Activated CD4-positive, alpha-beta T cell treated with anti-CD3 and anti-CD28 coated beads for 36 hours (primary cell): ENCODE measurements at places on chromosomes 1 and 21. TPM values are rescaled to one million over a fixed set of nuclear protein-coding genes. Genes with fewer than 3 reads are reported as not detected.

DNA sequence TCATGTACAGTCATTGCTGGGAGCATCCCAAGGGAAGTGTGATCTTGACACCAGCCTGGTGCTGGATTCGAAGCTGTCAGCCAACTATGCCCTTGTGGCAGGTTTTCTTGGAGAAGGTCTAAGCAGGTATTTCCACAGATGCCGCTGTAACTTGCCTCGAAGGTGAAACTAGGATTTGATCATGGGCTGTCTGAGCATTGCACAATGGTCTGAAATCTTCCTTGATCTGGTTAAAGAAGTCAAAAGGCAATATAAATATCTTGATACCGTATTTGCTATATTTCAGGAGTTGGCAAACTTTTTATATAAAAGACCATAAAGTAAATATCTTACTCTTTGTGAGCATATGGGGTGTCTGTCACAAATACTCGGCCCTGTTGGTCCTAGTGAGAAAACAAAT, 206.8 kb downstream of the LYPLAL1 start:
- no peak overlapping the region for H3K4me3 ChIP-seq
- DNase-seq: no peak
- H3K4me1 ChIP-seq: no peaks in the 10 kb centered on the region
- peaks cover 5% of the 10 kb centered on the region for H3K27me3 ChIP-seq
- no peaks in the 10 kb centered on the region for H3K36me3 ChIP-seq

GRCh38 chr1:35568975-35569395, 4.1 kb upstream of the TFAP2E start:
- H3K27ac ChIP-seq: no peak overlapping the region
- no peak overlapping the region for H3K4me3 ChIP-seq
- DNase-seq: peak; percentile 81
- H3K27me3 ChIP-seq: peaks cover 7% of the 10 kb centered on the region
- peaks cover 4% of the 10 kb centered on the region for H3K36me3 ChIP-seq

Gene RNASEL
- total RNA-seq: 4.0 TPM

Gene OR2T33
- not detected for total RNA-seq

GRCh38 chr1:197685785-197686184, 89.5 kb downstream of the DENND1B start:
- H3K36me3 ChIP-seq: peaks cover 29% of the 10 kb centered on the region
- peaks cover 23% of the 10 kb centered on the region for H3K4me1 ChIP-seq
- no peak for DNase-seq
- no peak overlapping the region for H3K4me3 ChIP-seq
- H3K27ac ChIP-seq: no peak overlapping the region
- no peaks in the 10 kb centered on the region for H3K27me3 ChIP-seq

Gene S100A14
- total RNA-seq: 0.14 TPM

Gene LRRC38
- not detected for total RNA-seq

- no peak overlapping the region for H3K27ac ChIP-seq
- H3K4me3 ChIP-seq: no peak overlapping the region
- no peaks in the 10 kb centered on the region for H3K36me3 ChIP-seq
These were observed 28.9 kb downstream of the ERI3 start for GRCh38 chr1:44326024-44326701.

Gene RIPPLY3
- total RNA-seq: 0.16 TPM

Gene CRNN
- not detected for total RNA-seq

DNA sequence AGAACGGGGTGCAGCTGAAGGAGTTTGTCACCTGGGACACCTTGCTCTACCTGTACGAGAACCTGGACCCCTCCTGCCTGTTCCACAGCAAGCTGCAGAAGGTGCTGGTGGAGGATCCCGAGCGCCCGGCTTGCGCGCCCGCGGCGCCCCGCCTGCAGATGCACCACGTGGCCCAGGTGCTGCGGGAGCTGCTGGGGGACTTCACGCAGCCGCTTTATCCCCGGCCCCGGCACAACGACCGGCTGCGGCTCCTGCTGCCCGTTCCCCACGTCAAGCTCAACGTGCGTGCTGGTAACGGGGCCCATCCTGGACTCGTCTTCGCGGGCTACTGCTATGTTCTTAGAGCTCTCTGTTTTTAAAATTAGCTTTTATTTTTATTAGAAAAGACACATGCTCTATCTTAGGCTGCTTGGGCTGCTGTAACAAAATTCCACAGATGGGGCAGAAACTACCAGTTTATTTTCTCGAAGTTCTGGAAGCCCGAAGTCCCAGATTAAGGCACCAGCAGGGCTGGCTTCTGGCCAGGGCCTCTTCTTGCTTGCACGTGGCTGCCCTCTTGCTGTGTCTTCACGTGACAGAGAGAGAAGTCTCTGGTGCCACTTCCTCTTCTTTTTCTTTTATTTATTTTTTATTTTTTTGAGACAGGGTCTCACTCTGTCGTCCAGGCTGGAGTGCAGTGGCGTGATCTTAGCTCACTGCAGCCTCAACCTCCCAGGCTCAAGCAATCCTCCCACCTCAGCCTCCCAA, 38.1 kb downstream of the TRPM2 start:
- no peak overlapping the region for H3K27ac ChIP-seq
- no peak overlapping the region for H3K4me3 ChIP-seq
- no peaks in the 10 kb centered on the region for H3K27me3 ChIP-seq
- no peaks in the 10 kb centered on the region for H3K36me3 ChIP-seq

Gene C8A
- not detected for total RNA-seq

DNA sequence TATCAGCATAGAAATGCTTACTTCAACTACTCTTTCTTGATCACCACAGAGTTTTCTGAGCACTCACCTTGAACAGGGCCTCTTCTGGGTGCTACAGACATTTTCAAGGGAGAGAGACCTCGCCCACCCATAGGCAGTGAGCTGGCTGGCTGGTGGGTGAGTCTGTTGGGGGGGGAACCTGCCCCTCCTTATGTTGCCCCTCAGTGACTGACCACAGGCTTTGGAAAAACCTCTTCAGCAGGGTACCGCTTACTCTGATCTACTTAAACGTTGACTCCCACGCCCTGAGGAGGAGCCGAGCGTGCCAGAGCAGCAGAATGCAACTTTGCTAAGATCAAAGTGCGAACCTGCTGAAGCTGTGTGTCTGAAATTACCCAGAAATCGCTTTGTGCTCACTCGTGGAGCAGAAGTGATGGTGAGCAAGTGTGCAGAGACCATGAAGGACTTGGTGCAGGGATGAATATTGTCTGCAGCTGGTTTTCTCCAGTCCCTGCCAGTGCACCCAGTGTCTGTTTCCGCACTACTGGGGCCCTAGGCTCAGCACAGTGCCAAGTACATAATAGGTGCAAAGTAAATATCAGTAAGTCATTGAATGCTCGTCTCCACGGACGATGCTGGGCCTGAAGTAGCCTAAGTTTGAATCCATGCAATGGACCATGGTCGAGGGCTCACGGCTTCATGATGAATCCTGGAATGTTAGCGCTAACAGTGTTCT, 158.7 kb upstream of the IRF2BP2 start:
- peaks cover 1% of the 10 kb centered on the region for H3K27me3 ChIP-seq
- peak overlapping the region; percentile 91 for H3K27ac ChIP-seq
- H3K4me3 ChIP-seq: peak overlapping the region; percentile 61
- peaks cover 3% of the 10 kb centered on the region for H3K36me3 ChIP-seq
- H3K4me1 ChIP-seq: peaks cover 73% of the 10 kb centered on the region

DNA sequence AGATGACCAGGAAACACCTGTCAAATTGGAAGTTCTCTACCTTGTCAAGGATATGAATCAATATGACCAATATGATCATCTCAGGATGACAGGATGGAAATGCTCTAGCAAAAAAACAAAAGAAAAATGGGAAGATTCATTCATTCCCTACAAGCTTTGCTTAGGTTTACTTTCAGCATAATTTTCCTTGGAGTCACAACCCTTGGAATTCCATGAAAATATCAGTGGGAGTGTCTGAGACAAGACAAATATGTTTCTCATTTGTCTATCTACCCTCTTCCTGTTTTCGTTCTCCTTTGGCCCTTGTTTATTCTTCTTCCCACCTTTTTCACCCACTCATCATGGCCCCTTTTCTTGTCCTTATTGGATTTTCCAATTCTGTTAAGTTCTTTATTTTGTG, 50.6 kb downstream of the COLGALT2 start:
- DNase-seq: no peak
- H3K27me3 ChIP-seq: no peaks in the 10 kb centered on the region
- H3K4me3 ChIP-seq: no peak overlapping the region
- no peak overlapping the region for H3K27ac ChIP-seq

DNA sequence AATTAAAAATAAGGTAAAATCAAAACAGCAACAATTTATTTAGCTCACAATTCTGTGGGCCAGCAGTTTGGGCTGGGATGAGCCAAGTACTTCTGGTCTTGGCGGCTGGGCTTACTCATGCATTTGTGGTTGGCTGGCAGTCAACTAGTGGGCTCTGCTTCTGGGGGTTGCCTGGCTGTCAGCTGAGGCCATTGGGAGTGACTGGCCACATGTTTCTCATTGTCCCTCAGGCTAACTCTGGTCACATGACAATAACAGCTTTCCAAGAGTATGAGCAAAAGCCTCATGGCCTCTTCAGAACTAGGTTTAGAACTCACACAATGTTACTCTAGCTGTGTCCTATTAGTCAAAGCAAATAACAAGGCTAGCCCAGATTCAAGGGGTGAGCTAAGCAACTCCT, 15.6 kb upstream of the CHIA start:
- H3K27me3 ChIP-seq: peaks cover 25% of the 10 kb centered on the region
- peak; percentile 63 for DNase-seq
- H3K27ac ChIP-seq: peak overlapping the region; percentile 51
- peaks cover 39% of the 10 kb centered on the region for H3K4me1 ChIP-seq

Gene RGS5
- total RNA-seq: 4.1 TPM

GRCh38 chr1:45275054-45275453, 51.6 kb upstream of the HPDL start:
- no peaks in the 10 kb centered on the region for H3K27me3 ChIP-seq
- no peak overlapping the region for H3K4me3 ChIP-seq
- peaks cover 3% of the 10 kb centered on the region for H3K36me3 ChIP-seq
- no peak overlapping the region for H3K27ac ChIP-seq
- DNase-seq: no peak
- H3K4me1 ChIP-seq: no peaks in the 10 kb centered on the region

Gene AMPD2
- 99.5 TPM for total RNA-seq

DNA sequence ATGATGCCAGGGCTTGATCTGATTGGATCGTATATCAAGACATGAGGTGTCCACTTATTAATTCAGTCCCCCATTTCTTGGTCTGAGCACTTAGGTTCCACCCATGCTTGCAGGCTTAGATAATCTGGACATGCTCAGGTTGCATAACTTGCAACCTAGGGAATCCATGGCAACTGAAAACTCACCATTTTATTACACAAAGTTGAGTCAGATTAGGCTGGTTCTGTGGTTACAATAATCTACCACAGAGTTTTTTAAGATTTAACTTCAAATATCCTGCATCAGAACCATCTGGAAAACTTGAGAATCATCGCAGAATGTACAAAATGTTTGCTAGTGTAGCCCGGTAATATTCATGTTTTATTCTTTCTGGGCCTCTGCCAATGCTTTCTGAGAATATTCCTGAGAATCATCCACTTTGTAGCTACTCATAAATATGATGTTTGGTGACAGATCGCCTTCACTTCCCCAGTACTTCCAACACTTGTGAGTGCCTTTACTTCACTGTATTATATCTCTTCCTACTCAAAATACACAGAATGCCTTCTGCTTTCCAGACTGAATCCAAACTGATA, 707.2 kb upstream of the ADAMTS5 start:
- no peak overlapping the region for H3K4me3 ChIP-seq
- no peak for DNase-seq
- H3K27me3 ChIP-seq: no peaks in the 10 kb centered on the region
- H3K4me1 ChIP-seq: no peaks in the 10 kb centered on the region
- H3K36me3 ChIP-seq: no peaks in the 10 kb centered on the region

GRCh38 chr1:201535046-201535918, 3.6 kb upstream of the NAV1 start:
- peaks cover 3% of the 10 kb centered on the region for H3K36me3 ChIP-seq
- H3K27me3 ChIP-seq: peaks cover 41% of the 10 kb centered on the region
- no peak overlapping the region for H3K4me3 ChIP-seq
- no peak for DNase-seq

GRCh38 chr1:17875171-17875881, 120.2 kb downstream of the ACTL8 start:
- H3K4me1 ChIP-seq: no peaks in the 10 kb centered on the region
- DNase-seq: no peak
- H3K27ac ChIP-seq: no peak overlapping the region
- peaks cover 5% of the 10 kb centered on the region for H3K27me3 ChIP-seq

DNA sequence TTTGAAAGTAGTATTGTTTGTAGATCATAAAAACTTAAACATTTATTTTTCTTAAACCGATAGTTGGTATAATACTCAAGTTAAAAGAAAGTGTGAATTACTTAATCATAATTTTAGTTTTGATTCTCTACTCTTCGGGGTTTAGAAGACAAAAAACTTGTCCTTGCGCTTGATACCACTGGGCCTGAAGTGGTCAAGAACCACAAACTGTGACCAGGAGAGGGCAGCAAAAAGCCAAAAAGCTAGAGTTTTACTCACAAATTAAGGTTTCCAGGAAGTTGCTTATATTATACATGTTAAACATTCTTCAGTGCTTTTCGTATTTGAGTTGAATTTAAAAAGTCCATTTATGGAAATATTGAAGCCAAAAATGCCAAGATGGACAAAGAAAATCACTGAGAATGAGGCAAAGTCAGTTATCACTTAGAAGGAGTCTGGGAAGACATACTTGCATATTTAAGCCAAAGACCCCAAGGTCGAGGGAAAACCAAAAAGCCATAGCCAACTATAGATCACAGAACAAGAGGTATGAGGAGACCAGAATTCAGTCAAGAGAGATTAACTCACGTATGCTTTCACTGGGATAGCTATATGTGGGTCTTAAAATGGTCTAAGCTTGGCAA, 34.2 kb downstream of the EFCAB7 start:
- H3K4me1 ChIP-seq: no peaks in the 10 kb centered on the region
- no peaks in the 10 kb centered on the region for H3K27me3 ChIP-seq
- DNase-seq: peak; percentile 44
- H3K27ac ChIP-seq: no peak overlapping the region
- H3K4me3 ChIP-seq: no peak overlapping the region
- H3K36me3 ChIP-seq: peaks cover 4% of the 10 kb centered on the region

- DNase-seq: no peak
- H3K36me3 ChIP-seq: no peaks in the 10 kb centered on the region
- no peaks in the 10 kb centered on the region for H3K27me3 ChIP-seq
These were observed 588.1 kb upstream of the BRINP3 start for GRCh38 chr1:191065771-191066170.

DNA sequence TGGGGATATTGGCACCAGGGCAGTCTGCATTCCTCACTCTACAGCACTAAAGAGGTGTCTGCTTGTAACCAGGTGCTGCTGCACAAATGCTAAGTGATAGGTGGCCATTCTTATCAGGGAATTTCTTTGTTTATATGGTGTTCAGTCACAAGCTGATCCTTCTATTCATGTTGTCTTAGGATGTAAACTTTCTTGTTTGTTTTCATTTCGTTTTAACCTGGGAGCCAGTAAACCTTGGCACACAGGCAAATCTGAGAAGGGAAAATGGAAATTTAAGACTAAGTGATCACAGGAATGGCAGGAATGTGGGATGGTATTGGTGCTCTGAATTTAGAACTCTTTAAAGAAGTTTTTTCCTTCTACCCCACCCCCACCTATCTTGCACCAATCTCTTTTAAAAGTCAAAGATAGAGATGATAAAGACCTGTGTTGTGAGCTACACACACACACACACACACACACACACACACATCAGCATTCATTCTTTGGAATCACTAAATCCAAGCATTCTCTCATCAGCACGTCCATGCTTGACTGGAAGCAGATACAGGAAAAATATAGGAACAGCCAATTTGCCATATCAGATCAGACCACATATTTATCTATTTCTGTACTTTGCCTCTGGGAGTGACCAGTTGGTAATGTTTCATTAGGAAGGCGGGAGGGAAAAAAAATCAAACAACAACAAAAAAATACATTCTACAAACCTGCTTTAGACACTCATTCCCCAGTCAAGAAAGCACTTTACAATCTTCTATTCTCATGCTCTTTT, 451.4 kb upstream of the ADGRL2 start:
- H3K27me3 ChIP-seq: no peaks in the 10 kb centered on the region
- H3K27ac ChIP-seq: no peak overlapping the region
- H3K4me1 ChIP-seq: no peaks in the 10 kb centered on the region
- no peaks in the 10 kb centered on the region for H3K36me3 ChIP-seq
- no peak for DNase-seq
